ENCODE measurements at places on chromosomes 7 and 10. TPM values are rescaled to one million over a fixed set of nuclear protein-coding genes. Genes with fewer than 3 reads are reported as not detected.
A peak's percentile ranks its signal among the peaks of the same experiment; 100 is the strongest.

GRCh38 chr10:131492211-131492857 is 180.8 kb upstream of the TCERG1L start:
- no peak for DNase-seq

The LRRD1 gene
- polyA plus RNA-seq = 0.31 TPM

The CDHR3 gene
- 12.6 TPM for polyA plus RNA-seq

The SEMA3C gene
- polyA plus RNA-seq = 27.8 TPM

GRCh38 chr7:50664461-50664922 is 99.3 kb upstream of the DDC start:
- DNase-seq = no peak

The NEUROG3 gene
- not detected for polyA plus RNA-seq

The STAMBPL1 gene
- 2.0 TPM for polyA plus RNA-seq

DNA sequence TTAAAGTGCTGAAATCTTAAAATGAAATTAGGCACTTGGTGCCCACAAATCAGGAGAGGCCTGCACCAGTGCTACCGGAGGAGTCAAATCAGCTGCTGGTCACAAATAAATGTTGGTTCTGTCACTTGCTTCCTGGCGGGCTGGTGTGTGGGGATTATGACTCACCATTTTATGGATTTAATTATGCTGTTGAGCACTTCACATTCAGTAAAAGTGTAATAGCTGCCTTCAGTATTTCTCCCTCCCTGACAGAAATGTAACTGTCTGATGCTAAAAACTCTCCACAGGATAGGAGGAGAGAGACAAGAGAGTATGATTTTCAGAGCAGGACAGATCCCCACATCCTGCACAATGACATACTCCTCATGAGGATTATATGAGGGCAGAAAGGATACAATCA is 186.0 kb downstream of the JAZF1 start:
- DNase-seq = no peak

DNA sequence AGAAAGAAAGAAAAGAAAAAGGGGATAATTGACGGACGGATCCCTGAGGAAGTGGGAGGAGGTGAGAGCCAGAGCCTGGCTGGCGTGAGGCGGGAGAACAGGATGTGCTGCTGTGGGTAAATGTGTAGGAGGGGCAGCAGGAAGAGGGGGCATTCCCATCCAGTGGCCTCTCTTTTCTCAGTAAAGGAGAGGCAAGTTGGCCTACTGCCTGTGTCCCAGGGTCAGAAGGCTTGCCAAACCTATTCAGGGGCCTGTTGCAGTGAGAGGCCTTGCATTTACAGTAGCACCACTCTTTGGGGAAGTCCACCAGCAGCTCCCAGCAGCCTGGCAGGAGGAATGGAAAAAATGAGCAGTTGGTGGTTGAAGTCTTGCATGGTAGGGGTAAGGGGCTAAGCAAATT is 26.6 kb upstream of the ASCC1 start:
- no peak for DNase-seq

DNA sequence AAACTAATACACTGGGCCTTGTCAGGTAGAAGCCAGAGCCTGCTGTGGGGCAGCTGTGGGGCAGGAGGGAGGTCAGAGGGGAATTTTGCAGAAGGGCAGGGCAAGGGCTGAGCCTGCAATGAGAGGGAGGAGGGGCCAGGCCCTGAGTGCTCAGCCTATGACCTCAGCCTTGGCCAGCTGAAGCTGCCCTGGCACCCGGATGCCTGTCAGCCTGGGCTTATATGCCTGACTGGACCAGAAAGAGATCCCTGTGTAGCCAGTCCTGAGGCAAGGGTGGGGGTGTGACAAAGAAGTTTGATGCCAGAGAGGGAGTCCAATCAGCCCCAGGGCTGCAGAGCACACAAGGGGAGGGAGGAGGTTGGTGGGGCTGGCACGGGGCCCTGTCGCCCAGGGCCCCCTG is 22.3 kb upstream of the PRRT4 start:
- DNase-seq = no peak

The OR2A42 gene
- polyA plus RNA-seq = 2.5 TPM

DNA sequence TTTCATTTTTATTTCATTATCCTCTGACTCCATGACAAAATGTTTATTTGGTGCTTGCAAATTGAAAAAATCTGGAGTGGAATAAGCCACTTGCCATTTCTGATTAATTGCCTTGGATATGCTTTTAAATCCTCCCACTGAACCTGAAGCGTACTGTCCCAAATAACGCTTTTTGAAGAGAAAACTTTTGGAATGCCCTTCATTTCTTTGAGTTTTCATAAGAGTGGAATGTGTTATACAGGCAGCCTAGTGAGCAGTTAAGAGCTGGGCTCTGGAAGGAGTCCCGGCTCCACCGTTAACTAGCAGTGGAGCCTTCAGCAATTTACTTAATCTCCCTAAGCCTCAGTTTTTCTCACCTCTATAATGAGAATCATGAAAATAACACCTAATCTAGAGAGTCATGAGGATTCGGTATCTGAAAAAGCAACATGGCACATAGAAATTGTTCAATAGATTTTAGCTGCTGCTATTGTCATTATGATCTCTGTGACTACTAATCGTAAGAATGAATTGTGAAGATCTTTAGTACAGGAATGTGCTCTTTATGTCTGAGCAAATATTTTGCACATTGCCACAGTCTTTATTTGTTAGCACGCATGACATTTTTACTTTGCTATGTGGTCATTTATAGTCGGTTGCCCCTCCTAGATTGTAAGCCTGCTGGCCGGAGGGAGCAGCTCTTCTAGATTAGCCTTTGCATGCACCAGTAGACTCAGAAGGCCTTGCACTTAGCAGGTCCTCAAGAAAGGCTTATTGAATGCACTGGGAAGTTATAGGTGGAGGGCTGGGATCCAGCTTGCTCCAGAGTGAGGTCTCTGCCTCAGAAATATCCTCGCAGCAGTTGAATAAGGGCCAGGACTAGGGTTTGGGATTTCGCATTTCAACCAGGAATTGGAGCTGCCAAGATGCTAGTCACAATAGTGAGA is 59.4 kb downstream of the PLCE1 start:
- DNase-seq = no peak

- DNase-seq = no peak
Observed at GRCh38 chr10:71084061-71084817, 128.1 kb upstream of the UNC5B start.

DNA sequence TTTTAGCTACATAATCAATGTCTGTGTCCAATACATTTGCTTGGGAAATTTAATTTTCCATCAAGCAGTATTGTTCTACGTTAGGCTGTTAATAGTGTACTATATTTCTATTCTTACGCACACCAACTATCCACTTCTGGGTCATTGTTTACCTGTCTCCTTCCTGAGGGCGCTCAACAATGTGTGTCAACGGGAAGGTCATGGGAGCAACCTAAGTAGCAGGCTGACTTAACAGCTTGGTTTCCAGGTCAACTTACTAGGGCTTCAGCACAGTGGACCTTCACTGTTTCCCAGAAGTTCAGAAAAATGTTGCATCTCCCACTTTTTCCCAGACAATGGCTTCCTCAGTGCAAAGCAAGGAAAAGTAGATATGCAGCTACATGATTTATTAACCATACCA is 13.7 kb downstream of the THSD7A start:
- no peak for DNase-seq

The C10orf143 gene
- 7.1 TPM for polyA plus RNA-seq

DNA sequence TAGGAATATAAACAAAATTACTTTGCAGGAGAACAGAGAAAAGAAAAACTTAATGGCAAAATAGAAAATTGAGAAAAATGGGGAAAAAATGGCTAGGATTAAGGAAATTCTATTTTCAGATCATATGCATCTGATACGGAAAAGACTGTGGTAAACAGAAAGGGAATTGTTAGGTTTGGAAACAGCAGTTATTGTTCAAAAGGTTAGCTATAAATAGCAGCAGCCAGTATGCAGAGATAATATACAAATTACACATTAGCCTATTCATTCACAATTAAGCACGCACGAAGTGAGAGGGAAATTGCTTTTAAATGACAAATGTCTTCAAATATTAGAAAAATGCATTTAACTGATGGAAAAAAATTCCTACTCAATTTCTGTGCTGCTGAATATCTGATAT is 224.1 kb upstream of the FAM3C start:
- DNase-seq = no peak

The ATOH7 gene
- polyA plus RNA-seq = 1.4 TPM

GRCh38 chr7:5491251-5492019 is 67.8 kb upstream of the TNRC18 start:
- no peak for DNase-seq

DNA sequence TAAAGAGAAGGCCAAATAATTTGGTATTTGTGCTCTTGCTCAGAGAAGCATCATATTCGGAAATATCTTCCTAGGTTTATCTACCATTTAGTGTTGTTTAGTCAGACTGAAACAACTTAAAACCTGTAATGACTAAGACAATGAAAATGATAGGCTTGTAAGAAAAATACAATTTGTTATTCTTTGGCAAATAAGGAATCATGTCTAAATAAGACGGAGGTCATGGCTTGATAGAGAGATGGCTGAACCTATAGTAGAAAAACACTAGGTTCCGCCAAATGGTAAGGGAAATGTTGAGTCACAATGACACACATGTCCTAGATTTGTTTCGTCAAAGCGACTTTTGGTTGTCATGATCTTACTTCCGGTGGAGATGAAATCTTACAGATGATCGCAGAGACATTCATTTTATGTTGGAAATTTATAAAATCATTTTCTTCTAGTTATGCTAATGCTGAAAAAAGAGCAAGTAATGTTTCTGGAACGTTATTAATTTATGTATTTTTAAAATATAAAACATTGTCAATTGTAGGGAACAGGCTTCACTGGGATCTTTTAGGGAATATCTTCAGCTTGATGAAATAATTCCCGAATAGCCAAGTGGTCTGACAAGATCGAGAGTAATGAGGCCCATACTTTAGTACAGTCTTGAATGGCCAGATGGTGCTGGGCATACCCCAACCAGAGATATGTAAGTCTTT is 1.0 kb downstream of the SRGN start:
- no peak for DNase-seq

The RHOBTB1 gene
- 95.5 TPM for polyA plus RNA-seq

GRCh38 chr7:30755384-30756154 is 3.6 kb downstream of the INMT start:
- no peak for DNase-seq

The ICA1 gene
- polyA plus RNA-seq = 33.6 TPM

GRCh38 chr10:75396631-75397495 is 4.7 kb downstream of the ZNF503 start:
- DNase-seq = peak; percentile 29

The PRR15 gene
- polyA plus RNA-seq = 4.7 TPM

- DNase-seq = no peak
Observed at GRCh38 chr7:113628948-113629847, 289.6 kb downstream of the PPP1R3A start.

The DENND10 gene
- 53.5 TPM for polyA plus RNA-seq

- no peak for DNase-seq
Observed at GRCh38 chr7:44638611-44639557, 32.5 kb downstream of the OGDH start.

GRCh38 chr10:23869996-23870395 is 338.9 kb upstream of the KIAA1217 start:
- DNase-seq = no peak

DNA sequence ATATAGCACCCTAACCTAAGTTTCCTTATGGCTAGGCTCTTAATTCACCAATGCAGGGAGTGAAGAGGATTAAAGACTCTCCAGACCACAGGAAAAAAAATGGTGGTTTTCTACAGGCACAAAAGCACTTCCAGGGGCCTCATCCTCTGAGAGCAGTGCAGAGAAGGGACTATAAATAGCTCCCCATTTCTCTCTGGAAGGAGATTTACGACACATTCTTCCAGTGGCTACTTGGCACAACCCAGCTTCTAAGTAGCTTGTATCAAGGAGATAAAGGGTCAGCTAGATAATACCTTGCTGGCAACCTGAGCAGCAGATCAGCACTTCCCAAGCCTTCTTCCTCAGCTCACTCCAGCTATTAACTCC is 73.5 kb downstream of the CRPPA start:
- DNase-seq = peak; percentile 2

GRCh38 chr7:121420976-121421375 is 24.9 kb upstream of the FAM3C start:
- DNase-seq = no peak

DNA sequence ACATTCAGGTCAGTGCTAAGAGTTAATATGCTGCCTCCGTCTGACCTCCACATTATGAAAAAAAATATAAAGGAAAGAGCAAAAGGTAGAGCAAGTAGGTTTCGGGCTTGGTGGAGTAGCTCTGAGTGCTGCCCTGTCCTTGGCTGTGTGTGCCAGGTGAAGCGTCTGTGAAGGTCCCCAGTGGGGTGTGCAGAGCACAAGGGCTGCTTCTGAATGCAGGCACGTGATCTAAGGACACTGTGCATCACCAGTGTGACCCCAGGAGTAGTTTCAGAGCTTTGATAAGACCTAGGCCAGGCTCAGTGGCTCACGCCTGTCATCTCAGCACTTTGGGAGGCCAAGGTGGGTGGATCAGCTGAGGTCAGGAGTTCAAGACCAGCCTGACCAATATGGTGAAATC is 36.0 kb downstream of the KLF6 start:
- DNase-seq = no peak

The FIGNL1 gene
- polyA plus RNA-seq = 32.6 TPM

DNA sequence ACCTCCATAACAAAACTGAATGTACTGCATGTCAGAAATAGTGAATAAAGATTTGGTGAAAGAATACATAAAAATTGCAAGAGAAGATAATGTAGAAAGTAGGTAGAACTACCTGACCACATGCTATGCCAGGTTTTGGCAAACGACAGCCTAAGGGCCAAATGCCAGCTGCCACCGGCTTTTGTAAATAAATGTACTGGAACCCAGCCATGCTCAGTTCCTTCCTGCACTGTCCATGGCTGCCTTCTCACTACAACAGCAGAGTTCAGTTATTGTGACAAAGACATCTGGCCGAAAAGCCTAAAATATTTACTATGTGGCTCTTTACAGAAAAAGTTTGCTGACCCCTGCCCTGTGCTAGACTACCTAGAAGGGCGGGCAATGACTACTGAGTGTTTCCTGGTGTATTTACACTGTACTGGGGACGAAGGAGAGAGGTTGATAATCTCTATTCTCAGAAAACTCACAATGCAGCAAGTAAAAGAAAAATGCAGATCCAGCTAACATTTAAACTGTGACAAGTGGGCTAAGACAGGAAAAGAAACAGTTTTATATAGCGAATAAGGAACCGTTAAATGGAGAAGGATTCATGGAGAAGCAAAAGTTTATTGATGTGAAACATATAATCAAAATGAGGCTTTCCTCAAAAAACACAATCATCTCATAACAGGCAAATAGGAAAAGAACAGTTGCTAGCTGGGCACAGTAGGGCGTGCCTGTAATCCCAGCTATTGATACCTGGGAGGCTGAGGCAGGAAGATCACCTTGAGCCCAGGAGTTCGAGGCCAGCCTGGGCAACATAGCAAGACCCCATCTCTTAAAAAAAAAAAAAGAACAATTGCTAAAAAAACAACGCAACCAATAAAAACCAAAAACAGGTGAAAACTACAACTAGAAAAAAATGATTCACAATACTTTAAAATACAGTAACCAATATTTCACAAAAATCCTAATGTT is 13.7 kb downstream of the KIN start:
- no peak for DNase-seq

- no peak for DNase-seq
Observed at GRCh38 chr7:70504254-70504653, 627.7 kb upstream of the GALNT17 start.

The FAM24A gene
- not detected for polyA plus RNA-seq

DNA sequence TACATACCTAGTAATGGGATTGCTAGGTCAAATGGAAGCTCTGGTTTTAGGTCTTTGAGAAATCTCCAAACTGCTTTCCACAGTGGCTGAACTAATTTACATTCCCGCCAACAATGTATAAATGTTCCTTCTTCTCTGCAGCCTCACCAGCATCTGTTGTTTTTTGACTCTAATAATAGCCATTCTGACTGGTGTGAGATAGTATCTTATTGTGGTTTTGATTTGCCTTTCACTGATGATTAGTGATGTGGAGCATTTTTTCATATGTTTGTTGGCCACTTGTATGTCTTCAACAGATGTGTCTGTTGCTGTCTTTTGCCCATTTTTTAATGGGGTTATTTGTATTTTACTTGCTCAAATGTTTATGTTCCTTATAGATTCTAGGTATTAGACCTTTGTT is 675.5 kb downstream of the SUGCT start:
- DNase-seq = no peak
